ENCODE measurements at places on chromosomes 2 and 18.

DNA sequence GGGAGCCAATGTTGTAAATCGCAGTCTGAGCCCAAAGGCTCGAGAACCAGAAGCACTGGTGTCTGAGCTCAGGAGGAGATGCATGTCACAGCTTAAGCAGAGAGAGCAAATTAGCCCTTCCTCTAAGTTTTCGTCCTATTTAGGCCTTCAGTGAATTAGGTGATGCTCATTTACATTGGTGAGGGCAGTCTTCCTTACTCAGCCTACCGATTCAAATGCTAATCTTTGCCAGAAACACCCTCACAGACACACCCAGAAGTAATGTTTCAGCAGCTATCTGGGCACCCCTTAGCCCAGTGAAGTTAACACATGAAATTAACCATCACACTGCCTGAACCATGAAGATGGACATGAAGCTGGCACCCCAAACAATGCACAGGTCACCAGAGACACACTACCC, 385.1 kb downstream of the STK39 start:
- no peak for DNase-seq

GRCh38 chr18:32542221-32542798, 71.6 kb upstream of the GAREM1 start:
- no peak for DNase-seq

GRCh38 chr2:178377046-178377445, 73.9 kb downstream of the PRKRA start:
- DNase-seq: no peak

DNA sequence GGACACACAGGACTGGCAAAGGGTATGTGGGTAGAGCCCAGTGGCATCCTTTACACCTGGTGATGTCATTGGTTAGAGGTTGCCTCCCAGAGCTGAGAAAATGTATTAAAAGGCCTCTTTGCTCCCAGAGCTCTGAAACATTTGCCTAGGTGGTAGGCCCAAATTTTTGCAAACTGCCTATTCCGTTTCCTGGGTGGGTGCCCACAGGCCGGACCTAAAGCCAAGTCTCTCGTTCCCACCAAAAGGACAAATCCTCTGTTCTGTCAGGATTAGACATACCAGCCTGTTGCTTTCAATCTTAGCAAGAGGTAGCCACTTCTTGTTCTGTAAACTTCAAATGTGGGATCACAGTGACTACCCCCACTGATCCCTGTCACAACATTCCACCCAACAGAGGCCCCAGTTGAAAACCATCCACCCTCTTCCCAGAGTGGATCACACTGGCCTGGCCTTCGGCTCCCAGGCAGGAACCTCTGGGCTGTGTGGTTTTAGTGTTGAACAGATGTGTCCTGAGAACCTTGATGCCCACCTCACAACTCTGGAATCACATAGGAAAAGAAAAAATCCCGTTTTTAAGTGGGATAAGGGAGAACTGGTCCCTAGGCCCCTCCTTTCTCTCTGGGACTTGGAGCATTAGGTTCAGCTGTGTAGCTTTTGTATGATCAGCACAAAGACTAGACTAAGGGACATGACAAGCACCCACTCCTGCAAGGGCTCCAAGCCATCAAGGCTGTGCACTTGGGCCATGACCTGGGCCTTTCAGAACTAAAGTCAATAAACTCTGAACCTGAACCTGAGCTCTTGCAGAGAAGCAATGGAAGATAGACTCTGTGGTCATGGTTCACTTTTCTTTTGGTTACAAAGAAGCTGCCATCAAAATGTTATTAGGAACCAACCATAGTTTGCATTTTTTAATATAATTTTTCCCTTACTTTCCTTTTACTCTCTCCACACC, 211.3 kb downstream of the CYP26B1 start:
- no peak for DNase-seq

GRCh38 chr2:173571021-173571821, 216.5 kb downstream of the CDCA7 start:
- DNase-seq: no peak

DNA sequence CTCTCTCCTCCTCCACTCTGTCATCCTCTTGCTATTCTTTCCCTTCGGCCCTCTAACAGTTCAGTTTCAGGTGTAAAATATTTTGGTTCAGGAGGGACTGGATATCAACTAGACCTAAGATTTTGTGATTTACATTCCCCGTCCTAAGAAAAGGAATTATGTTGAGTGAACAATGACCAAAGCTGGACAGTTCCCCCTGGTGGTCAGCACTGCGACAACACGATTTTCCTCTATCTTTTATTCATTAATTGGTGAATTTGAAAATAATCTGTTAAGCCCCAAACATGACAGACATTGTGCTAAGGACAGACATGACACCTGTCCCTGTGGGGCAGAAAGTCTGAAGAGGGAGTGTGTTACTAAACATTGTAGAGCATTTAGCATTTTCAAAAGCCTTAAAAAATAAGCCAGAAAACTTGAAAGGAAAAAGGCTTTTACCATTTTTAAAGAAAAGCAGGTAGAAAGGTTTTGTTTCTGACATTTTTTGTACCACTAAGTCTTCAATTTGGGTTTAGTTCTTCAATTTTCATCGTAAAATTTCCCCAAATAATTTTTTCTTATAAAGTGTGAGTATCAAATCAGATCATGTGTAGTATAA, 28.4 kb upstream of the GTF2A1L start:
- DNase-seq: no peak

- no peak for DNase-seq
These were observed 273.7 kb upstream of the PIK3C3 start for GRCh38 chr18:41681138-41681880.

GRCh38 chr2:73103018-73103542, 9.7 kb downstream of the RAB11FIP5 start:
- no peak for DNase-seq

DNA sequence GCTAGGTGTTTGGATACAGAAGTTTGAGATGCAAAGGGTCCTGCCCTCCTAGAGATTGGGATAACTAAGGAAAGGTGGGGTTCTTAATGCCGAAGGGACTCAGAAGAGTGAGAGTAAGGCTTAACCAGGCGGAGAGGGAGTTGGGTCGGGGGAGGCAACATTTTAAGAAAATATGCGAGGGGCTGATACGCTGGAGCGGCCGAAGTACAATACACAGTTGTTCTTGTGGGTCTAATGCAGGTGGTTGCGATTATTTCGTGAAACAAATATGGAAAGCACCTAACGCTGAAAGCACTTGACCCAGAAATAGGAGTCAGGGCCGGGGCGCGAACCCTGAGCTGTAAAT, 344 bp upstream of the MRPL33 start:
- no peak for DNase-seq

DNA sequence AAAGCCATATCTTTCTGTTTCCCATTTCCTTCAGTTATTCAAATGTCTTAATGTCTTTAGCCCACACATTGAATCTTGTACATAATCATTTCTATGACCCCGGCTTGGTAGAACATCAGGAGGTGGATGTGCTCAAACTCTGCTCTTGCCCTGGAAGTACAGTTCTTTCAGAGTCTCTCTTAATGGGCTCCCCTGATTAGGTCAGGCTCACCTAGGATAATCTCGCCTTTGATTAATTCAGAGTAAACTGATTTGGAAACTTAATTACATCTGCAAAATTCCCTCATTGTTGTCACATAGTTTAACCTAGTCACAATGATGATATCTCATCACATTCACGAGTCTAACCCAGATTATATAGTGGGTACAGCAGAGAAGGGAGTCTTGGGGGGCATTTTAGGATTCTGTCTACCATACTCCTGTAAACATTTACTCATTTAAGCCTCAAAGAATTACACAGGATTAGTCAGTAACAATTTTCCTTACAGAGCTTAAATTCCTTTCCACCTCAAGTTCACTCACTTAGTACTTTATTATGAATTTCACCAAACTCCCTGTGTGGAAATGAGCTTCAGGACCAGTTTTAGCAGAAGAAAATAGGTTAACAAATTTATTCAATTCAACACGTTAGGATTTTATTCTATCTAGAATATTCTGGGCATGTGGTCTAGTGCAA, 135.5 kb downstream of the FHOD3 start:
- no peak for DNase-seq

DNA sequence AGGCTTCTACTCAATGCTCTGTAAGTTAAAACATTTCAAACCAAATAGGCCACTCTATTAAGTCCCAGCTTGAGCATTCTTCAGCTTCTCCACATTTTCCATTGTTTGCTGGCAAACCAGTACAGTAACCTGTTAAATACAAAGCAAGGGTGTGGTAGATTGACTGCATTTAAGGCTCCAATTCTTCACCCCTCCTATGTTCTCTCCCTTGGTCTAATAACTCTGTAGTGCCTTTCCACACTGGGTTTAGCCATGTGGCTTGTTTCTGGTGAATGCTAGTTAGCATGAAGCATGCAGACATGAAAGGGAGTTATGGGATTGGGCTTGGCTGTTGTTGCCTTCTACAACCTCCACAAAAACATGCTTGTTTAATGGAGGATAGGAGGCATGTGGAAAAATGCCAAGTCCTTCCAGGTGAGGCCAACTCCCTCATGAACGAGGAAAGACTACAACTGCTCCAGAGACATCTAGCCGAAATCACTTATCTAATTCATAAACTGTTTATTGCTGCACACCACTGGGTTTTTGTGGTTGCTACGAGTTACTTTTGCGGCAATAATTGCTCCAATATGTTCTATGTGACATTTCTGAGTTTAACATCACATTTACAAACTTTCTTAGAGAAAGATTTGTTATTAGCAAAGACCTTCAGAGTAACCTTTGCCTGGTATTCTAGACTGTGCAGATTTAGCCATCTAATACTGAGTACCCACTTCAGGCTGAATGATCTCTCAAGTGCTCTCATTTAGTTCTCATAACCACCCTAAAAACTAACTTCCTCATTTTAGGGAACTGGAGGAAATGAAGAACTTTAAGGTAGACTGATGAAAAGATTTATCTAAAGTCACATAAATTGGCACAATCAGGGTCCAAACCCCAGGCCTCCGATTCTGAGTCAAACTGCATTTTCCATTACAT, 104.0 kb downstream of the SMAD2 start:
- no peak for DNase-seq

DNA sequence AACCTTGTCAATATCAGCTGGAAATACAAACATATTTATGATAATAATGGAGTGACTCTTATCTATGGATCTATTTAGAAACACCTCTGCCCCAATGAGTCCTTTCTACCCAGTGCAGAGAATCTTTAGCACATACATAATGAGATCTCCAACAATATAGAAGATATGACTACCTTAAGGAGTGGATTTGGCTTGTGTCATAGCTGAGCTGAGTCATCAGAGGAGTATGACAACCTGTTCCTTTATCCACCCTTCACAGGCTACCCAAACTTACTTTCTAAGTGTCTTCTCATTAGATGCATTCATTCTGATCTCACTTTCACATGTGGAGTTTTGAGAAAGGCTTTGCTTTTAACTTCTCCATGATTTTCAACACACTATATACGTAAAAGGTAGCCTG, 1218.9 kb downstream of the DSC3 start:
- DNase-seq: no peak

DNA sequence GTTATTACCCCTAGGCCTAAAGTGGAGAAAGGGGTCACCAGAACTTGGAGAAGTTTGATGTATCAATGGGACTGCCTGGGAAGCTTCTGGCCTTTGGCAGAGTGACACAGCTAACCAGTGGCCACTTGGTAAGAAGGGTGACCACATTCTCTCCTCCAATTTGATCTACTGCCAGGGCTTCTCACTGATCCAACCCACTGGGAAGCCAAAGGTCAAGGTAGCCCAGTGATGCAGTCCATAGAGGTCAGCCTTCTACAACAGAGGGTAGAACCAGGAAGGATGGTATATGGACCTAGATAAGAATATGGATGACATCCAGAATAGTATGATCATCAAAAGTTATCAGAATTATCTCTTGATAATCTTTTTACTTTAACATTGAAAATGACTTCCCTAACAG, 493.6 kb downstream of the NYAP2 start:
- no peak for DNase-seq

- no peak for DNase-seq
These were observed 88.9 kb upstream of the SERPINE2 start for GRCh38 chr2:224127871-224128501.

GRCh38 chr2:18267501-18267900, 293.0 kb downstream of the RDH14 start:
- no peak for DNase-seq

GRCh38 chr2:11144077-11144737, 11.1 kb upstream of the SLC66A3 start:
- DNase-seq: no peak

GRCh38 chr2:33579227-33579626, 19.9 kb downstream of the FAM98A start:
- no peak for DNase-seq

- no peak for DNase-seq
These were observed 992.7 kb downstream of the BCL11A start for GRCh38 chr2:59560769-59561168.

GRCh38 chr2:137862651-137863050, 101.6 kb upstream of the HNMT start:
- DNase-seq: no peak

DNA sequence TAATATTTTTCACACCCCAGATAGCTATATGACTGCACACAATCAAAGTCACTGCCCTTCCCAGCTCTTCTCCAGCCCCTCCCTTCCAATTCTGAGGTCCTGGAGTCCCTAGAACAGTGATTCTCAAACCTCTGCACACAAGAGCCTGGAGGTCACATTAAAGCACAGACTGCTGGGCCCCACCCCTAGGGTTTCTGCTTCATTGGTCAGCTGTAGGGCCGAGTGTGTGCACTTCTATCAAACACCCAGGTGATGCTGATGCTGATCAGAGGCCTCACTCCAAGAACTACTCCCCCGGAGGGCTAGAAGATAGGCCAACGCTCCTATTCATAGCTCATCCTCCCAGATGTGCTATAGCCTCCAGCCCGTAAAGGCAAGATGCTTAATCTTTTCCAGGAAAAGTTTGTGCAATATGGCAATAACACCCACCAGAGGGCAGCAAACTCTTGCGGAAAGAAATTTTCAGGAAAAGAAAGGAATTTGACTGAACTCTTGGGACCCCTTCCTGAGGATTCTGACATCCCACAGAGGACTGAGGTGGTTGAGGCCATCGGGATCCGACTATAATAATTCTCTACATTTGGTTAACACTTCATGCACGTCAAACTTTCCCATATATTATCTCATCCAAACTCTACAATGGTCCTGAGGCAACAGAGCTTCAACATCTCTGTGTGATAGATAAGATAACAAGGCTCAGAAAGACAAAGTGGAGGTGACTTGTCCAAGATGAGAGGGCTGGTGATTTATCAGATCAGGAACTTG, 194.2 kb upstream of the PKDCC start:
- DNase-seq: no peak

All from activated T-helper 1 cell treated with anti-CD3 and anti-CD28 coated beads, Interleukin-2, amount 50 U/mL, for 16 hours (primary cell).